ENCODE measurements at places on chromosomes 11 and 22.

GRCh38 chr11:119482521-119483011, 59.6 kb upstream of the THY1 start:
- no peak for DNase-seq

DNA sequence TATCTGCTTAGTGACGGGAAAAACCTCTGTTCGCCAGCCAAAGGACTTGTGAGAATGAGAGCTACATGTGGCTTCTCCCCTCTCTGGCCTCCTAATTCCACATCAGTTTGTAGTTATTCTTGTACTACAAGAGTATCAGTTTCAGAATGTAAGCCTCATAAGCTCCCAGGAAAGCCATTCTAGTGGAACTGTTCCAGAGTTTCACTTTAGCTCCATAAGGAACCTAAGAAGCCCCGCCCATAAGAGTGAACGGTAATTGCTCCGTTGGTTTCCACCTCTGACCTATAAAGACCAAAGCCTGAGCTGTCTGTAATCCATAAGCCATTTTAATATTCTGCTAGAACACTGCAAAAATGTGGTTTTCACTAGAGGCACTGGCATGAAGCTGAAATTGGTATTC, 53.0 kb downstream of the SIK3 start:
- no peak for DNase-seq

DNA sequence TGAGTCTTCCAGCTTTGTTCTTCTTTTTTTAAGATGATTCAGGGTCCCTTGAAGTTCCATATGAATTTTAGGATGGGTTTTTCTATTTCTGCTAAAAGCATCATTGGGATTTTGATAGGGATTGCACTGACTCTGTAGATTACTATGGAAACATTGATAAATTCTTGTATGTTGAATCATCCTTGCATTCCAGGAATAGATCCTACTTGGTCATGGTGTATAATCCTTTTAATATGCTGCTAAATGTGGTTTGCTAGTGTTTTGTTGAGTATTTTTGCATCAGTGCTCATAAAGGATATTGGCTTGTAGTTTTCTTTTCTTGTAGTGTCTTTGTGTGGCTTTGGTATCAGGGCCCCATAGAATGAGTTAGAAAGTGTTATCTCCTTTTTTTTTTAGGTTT, 34.9 kb upstream of the PHOX2A start:
- DNase-seq = no peak

DNA sequence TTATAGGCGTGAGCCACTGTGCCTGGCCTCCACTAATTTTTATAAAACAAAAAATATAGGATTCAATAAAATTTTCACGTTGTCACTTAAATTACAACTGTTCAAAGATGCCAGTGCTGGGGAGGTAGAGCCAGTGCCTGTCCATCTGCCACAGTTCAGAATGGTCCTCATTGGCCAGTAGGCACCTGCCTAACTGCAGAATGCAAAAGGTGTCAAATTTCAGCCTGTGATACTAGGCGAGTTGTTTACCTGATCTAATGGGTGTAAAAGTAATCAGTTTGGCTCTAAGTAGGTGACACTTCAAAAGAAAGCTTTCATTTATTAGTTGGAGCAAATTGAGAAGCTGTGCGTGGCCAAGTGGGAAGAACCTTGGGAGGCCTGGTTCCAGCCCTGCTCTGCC, 2.4 kb downstream of the SMARCB1 start:
- no peak for DNase-seq

- no peak for DNase-seq
Measured at GRCh38 chr22:44407171-44407986, 90.7 kb downstream of the RTL6 start.

GRCh38 chr11:120001178-120002090, 136.5 kb downstream of the TRIM29 start:
- DNase-seq = peak; percentile 37

DNA sequence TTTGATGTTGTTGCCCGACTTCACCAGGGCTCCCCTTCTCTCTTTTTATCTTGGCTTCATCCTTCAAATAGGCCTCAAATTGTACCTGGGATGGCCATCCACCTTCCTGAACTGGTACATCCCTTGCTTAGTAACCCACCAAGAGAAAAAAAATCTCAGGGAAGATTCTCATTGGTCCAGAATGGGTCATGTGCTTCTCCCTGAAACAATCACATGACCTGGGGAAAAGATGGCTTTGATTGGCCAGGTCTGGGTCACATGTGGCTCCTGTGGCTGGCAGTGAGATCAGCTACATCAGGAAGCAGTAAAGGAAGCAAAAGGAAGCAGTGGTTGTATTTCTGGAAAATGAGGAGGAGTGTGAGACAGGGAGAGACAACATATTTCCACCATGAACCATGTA, 540.2 kb downstream of the MIAT start:
- peak; percentile 7 for DNase-seq

DNA sequence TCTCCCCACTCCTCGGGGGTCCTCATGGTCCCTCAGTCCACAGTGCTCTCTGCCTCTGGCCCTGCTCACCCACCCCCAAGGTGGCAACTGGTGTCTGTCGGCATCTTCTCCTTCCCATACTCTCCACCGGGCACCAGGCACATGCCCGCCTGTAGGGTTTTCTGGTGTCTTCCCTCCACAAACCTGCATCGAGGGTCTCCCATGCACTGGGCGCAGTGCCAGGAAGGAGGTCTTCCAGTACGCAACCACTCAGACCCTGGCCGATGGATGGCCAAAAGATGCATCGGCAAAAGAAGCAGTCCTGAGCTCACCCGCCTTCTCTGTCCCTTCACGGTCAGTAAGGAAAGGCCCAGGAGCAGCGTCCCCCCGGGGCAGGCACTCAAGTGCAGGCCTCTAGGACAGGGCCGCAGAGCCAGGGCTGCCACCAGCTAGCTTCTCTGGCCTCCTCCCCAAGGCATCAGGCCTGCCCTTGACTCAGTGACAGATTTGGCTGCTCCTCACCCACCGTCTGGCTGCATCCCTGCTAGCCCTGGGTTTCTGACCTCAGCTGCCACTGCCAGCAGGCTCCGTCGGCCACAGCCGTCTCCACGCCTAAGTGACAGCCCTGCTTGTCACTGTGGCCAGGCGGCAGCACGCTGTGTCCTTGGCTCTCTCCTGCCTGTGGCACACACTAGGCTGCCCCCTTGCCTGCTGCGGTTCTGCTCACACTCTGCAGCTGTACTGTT, 32.1 kb upstream of the IGSF9B start:
- DNase-seq = no peak

GRCh38 chr11:79285756-79286155, 155.1 kb downstream of the TENM4 start:
- DNase-seq = no peak

DNA sequence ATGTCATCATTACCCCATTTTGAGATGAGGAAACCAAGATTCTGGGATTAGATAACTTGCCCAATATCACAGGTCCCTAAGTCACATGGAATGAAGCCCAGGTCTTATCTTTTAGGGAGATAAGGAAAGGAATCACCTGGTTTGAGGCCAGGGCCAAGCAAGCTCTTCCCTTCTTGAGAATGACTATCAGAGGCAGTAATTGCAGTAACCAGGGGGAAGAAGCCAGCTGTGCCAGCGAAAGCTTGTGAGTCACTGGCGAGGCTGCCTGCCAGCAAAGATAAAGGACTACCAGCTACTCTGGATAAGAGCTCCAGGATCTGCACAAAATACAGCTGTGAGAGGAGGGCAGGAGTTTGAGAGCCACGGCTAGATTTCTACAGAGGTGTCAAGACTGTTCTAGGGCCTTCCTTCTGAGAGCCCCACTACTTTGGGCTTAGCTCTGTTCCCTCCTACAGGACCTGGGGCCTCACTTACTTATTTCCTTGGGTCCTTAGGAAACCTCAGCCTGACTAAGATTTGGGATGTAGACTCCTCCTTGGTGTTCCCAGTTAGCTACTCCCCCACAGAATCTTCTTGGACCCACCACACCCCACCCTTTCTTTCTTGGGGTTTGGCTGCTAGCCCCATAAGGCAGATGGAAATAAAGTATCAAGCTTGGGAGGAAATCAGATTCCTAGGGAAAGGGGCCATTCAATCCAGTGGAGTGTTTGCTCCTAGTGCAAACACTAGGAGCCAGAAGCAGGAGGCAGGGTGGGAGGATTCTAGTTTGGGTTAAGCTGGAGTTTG, 9.7 kb upstream of the CCKBR start:
- DNase-seq = no peak

DNA sequence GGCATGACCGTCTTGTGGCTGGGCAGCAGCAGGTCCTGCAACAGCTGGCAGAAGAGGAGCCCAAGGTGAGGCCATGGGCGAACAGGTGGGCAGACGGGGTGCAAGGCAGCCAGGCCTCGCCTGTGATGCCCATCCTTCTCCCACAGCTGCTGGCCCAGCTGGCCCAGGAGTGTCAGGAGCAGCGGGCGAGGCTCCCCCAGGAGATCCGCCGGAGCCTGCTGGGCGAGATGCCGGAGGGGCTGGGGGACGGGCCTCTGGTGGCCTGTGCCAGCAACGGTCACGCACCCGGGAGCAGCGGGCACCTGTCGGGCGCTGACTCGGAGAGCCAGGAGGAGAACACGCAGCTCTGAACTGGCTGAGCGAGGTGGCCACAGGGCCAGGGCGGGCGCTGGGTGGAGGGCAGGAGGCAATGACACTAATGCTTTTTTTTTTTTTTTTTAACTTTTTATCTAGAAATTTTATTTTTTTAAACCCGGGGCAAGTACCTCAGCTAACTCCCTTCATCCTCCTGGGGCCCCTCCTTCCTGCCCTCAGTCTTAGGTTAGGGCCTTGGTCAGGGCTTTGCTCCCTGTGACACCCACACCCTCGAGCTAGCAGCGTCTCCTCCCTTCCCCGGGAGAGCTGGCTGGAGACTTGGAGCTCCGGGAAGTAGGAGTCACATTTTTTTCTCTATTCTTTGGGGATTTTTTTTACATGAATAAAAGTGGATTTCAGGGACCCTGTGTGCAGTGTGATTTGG, 16.0 kb downstream of the PLCB3 start:
- no peak for DNase-seq

DNA sequence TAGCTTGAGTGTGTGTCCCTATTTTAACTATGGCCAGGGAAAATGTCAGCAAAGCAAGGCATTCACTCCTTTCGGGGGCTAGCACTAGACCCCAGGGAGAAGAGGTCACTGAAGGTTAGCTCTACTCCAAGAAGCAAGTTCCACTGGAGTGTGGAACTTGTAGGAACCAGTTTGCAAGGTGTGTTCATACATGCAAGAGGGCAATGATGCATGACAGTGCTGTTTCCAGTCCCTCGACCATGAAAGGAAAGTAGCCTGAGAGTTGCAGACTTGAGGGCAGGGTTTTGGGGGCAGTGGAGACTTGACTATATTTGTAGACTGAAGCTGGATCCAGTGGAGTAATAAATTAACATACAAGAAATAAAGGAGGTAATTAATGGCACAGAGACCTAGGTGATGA, 21.6 kb upstream of the SLC36A4 start:
- DNase-seq = no peak

DNA sequence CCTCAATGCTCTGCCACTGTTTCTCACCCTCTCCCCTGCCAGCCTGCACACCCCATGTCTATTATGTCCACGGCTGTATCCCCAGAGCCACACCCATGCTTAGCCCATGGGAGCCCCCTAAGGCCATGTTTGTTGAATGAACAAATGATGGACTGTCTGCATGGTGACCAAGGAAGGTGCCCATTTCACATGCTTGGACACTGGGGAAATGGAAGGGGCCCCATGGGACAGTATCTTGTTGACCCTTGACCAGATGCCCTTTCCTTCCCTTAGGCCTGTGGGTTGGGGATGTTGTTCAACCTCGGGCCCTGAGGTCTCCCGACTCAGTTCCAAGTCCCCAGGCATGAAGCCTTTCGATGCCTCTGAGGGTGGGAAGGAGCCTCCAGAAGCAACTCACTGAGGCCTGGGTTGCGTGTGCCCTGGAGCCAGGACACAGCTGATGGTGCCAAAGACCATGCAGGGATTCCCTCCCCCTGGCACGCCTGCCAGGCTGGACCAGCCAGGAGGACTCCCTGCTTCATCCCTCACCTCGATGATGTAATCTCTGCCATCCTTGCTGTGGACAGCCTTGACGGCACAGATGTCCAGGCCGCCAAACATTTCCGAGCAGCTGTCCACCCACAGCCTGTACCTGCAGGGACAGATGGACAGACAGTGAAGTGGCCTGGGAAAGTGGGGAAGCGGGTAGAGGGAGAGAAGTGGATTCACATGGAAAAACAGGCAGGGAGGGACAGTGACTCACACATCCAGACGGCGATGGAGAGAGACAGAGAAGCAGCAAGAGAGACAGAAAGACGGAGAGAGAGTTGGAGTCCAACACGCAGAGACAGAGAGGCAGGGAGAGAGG, 58.9 kb downstream of the FBXO7 start:
- no peak for DNase-seq

DNA sequence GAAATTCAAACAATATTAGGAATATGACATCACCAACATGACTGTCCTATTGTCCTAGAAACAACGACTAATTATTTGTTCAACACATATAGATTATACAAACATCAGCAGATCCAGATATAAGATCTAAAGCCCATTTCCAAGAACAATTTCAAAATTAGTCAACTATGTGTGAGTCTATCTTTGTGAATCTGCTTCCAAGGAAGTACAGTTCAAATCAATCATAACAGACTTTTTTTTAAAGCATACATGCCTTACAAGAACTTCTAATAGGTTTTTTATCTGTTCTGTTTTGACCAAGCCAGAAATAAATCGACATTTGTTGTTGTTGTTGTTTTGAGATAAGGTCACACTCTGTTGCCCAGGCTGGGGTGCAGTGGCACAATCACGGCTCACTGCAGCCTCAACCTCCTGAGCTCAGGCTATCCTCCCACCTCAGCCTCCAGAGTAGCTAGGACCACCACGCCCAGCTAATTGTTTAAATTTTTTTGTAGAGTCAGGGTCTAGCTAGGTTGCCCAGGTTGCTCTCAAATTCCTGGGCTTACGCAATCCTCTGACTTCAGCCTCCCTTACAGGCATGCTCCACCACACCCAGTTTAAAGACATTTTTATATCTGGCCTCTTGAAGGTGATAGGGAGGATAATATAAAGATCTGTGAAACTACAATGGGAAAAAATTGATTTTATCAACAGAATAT, 54.8 kb downstream of the DENND5A start:
- no peak for DNase-seq

DNA sequence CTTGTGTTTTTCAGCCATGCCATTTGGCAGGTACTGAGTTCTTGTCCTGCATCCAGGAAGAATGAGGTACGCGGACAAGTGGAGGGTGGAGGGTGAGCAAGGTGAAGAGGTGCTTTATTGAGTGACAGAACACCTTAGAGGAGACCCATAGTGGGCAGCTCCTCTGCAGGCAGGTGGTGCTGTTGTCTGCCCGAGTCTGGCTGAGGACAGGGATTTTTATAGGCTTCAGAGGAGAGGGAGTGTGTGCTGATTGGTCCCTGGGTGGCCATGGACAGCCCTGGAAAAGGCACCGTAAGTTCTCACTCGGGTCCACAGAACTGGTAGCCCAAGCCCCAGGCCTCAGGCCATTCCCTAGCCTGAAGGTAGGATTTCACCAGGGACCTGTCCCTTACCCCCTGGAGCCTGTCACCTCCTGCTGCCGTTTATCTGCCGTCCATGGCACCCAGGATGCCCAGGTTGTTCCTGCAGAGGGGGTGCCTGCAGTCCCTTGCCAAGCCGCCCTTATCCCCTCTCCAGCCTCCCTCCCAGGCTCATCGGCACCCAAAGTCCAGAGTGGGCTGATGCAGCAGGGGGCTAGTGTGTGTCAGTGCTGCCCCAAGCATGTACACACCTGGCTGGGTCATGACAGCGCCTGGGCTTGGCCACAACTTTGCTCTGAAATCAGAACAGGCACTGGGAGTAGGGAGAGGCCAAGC, 213.6 kb downstream of the LRRC4C start:
- no peak for DNase-seq

- peak; percentile 99 for DNase-seq
Measured at GRCh38 chr11:134724106-134724778, 312.2 kb upstream of the B3GAT1 start.

All from Jurkat, Clone E6-1 (cell line).